ENCODE measurements at places on chromosomes 1 and 21.

DNA sequence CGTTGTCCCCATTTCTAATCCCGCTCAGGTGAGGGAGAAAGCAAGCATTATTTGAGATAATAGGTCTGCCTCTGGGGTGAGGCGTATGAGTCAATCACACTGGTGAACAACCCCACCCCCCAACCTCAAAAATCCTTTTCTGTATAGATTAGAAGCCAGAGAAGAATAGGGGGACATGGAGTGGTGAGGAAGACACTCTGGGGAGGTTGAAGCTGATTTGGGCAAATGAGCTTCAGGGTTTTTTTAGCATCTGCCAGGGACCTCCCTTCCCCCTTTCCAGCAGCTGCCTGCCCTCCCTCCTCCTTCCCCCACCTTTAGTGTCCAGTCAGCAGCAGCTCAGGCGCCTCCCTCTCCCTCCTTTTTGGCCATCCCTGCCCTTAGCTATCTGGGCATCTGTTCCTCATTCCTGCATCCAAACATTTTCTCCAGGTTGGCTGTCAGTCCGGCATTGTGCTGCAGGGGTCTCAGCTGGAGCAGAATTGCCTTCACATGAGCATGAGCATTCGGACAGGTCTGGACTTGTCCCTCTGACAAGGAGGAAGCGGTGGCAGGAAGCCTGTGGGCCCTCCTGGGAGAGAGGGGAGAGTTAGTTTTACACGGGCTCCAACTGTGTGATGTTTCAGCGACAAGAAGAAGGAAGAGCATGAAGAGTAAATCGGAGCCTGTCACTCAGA lies 30.8 kb upstream of the PTGFRN start:
- no peak for DNase-seq

GRCh38 chr21:38902608-38903445 lies 97.1 kb downstream of the ETS2 start:
- DNase-seq: no peak

- no peak for DNase-seq
Measured at GRCh38 chr1:181989261-181989920, 72.1 kb downstream of the ZNF648 start.

- no peak for DNase-seq
Measured at GRCh38 chr1:3575993-3576392, 35.3 kb downstream of the MEGF6 start.

DNA sequence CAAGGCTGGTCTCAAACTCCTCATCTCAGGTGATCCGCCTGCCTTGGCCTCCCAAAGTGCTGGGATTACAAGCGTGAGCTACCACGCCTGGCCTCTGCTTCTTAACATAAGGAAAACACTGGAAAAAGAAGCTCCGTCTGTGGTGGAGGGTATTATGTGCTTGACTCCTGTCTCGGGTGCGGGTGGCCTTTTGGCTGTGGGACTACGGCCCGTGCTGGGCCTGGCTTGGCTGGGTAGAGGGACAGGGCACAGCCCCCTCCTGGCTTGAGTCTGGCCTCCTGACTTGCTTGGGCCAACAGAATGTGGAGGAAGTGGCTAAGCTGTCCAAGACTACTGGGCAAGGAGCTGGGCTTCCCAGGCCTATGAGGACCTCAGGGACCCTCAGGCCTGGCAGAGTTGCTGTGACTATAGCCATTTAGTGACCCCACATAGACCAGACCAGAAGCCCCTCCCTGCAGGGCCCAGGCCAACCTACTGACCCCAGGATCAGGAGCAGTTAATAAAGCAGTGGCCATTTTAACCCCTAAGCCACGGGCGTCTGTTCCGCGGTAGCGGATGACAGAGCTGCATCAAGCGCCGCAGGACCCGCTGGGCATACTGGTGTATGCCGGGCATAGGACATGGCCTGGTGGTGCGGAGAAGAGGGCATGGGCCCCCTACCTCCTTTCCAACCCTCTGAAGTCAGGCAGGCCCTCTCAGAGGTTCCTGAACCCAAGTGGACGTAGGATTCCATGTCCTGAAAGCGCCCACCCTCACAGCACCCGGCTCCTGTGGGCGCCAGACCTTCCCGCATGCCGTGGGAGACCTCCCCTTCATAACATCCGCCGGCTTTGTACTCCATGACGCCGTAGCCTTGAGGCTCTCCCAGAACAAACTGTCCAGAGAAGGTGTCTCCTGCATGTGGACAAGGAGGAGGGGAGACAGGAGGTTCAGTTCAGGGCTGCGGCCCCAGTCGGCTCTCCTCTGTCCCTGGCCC lies 4.4 kb downstream of the MORN1 start:
- DNase-seq: no peak

- DNase-seq: no peak
Measured at GRCh38 chr1:53551428-53551995, 92.3 kb downstream of the DMRTB1 start.

DNA sequence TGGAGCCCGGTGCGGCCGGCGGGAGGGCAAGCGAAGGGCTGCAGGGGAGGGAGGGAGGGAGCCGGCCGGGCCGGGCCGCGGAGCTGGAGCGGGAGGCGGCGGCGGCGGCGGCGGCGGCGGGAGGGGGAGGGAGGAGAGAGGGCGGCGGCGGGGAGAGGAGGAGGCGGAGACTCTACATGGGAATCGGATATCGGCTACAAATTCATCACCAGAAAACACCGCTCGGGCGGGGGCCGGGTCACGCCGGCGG lies at the start of gene AKT3:
Gene AKT3, minus strand, starts transcription at position 42 of the 250 bp plus-strand sequence. CDS start 7,073 bp downstream, outside the sequence.
- no peak for DNase-seq

GRCh38 chr1:173937062-173937461 lies 19.9 kb upstream of the SERPINC1 start:
- no peak for DNase-seq

GRCh38 chr1:214633686-214634085 lies 30.7 kb downstream of the CENPF start:
- DNase-seq: no peak

Data from vagina (tissue), 2 donors.